HT-29 (cell line): ENCODE measurements at places on chromosomes 5 and 9. TPM values are rescaled to one million over a fixed set of nuclear protein-coding genes. Genes with fewer than 3 reads are reported as not detected.

DNA sequence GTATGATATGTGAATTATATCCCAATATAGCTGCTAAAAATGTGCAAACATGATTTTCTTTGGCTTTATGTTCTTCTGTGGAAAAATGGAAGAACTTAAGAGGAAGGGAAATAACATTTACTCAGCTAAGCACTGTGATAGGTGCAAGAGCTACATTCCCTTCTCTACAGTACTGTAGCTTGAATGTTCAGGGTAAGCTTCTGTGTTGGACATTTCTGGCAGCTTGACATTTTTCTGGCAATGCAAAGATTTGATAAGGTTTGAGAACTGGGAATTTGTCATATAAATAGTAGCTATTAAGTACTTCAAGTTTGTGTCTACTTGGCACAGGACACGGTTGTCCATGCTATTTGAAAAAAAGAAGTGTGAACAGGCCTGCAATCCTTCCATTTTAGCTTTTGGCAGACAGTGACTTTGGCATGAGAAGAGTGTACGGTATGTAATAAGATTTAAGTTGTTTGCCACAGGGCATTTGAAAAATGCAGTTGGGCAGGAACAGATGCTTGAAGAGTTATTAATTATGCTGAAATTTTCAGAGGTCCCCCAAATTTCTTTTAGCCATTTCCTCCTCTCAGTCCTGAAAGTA, 77.6 kb downstream of the KIF4B start:
- DNase-seq, result no peak

DNA sequence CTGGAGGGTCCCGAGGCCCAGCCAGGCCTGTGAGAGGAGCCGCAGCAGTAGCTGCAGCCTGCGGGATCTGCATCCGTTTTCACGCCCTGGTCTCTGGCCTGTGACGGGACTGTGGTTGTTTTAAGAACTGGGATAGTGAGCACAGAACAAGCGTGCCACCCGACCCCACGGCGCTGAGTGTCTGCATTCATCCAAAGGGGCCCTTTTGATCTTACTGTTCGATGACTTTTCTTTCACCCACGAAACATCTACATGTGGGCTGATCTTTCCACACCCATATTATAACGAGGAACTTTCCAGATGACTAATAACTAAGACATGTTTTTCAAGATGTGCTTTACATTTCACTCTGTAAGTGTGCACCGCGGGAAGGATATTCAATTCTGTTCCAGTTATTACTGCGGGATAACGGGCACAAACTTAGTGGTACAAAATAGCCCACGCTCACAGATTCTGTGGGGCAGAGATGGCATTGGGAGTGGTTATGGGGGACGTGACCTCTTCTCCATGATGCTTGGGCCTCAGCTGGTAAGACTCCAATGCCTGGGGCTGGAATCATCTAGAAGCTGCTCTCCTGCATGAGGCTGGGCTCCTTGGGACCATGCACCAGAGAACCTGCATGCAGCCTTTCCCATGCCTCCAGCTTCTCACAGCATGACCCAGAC, 165.0 kb downstream of the SYK start:
- no peak for DNase-seq

Gene PRXL2C
- total RNA-seq, result 4.1 and 4.6 TPM in 2 replicates

GRCh38 chr5:126351153-126351552, 72.1 kb upstream of the GRAMD2B start:
- DNase-seq, result peak; percentile 38

DNA sequence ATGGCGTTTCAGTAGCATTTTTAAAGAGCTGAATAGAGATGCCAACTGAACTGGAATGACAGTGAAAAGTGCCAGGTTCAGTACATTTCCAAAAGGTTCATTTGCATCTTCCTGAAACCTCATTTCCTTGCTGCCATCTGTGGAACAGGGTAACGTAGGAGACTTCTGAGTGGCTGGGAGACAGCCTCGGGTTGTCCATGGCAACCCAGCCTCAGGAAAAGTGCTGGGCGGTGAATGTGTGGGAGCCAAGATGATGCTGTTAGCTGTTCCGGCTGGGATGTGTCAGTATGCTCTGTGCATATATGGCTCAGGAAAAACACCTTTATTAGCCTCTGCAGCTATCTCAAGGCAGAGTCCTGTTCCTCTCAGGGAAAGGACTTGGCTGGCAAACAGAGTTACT, 87.5 kb downstream of the KLHL3 start:
- no peak for DNase-seq

DNA sequence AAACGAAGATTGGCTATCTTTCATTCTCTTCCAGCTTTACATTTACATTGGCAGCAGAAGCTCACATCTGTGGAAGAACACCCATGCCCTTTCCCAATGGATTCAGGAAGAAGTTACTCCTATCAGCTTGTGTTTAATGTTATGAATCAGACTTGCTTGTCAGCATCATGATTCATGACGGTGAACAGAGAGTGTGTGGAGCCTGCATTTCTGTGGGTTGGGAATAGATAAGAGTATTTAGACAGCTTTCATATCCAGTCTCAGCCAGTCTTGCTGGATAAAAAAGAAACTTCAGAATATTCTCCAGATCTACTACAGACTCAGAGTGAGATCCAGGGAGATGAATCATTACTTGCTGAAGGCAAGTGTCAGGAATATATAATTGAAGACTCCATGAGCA, 812.9 kb upstream of the ZNF608 start:
- peak; percentile 60 for DNase-seq

- DNase-seq, result no peak
These were observed 813 bp upstream of the SLU7 start for GRCh38 chr5:160419458-160420330.

GRCh38 chr5:76470976-76471375, 67.9 kb downstream of the IQGAP2 start:
- DNase-seq, result no peak
